GM12892 (cell line): ENCODE measurements at places on chromosomes 13 and 19.
A peak's percentile ranks its signal among the peaks of the same experiment; 100 is the strongest.

DNA sequence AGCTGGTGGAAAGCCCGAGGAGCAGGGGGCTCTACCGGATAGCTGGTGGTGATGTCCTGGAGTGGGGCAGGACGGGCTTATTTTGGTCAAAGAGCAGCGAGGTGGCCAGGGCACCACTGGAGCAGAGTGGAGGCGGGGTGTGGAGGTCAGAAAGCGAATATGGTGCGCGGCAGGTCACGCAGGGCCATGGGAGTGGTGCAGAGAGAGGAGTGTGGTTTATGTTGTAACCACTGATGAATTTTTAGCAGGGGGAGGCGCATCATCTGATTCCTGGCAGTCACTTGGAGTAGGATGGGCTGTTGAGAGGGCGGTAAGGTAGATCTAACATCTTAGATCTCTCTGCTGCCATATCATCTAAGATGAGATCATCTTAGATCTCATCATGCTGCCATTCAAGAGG, 1.4 kb upstream of the ZNF414 start:
- no peak for DNase-seq

DNA sequence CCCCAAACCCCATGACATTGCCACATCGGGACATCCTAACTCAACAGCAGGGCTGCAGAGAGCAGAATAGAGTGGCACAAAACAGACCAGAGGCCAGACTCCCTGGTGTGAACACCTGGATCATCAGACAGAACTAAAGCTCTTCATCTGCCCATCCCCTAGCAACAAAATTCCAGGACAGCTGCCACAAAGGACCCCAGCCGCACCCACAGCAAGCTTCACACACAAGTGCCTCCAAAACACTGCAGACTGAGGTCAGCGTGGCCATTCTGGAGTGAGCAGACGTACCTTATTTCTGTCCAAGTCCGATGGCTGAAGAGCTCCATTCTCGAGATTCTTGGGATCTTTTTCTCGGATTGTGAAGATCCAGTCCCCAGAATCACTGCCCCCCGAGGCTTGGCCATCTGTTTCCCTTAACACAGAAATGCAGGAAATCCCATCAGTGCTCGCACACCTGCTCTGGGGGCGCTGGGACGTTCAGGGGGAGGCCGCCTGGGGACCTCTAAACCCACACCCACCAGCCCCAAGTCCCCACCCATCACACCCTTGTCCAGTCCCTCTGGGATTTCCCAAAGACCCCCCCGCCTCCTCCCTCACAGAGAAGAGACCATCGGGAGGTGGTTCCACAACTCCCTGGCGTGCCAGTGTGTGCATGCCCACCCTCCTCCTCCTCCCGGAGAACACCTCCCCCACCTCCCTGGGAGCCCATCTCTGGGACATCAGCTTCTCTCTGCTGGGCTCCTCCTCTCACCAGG, 115.2 kb downstream of the STK24 start:
- no peak for DNase-seq

- no peak for DNase-seq
Measured at GRCh38 chr13:35724446-35724845, 248.0 kb upstream of the MAB21L1 start.

DNA sequence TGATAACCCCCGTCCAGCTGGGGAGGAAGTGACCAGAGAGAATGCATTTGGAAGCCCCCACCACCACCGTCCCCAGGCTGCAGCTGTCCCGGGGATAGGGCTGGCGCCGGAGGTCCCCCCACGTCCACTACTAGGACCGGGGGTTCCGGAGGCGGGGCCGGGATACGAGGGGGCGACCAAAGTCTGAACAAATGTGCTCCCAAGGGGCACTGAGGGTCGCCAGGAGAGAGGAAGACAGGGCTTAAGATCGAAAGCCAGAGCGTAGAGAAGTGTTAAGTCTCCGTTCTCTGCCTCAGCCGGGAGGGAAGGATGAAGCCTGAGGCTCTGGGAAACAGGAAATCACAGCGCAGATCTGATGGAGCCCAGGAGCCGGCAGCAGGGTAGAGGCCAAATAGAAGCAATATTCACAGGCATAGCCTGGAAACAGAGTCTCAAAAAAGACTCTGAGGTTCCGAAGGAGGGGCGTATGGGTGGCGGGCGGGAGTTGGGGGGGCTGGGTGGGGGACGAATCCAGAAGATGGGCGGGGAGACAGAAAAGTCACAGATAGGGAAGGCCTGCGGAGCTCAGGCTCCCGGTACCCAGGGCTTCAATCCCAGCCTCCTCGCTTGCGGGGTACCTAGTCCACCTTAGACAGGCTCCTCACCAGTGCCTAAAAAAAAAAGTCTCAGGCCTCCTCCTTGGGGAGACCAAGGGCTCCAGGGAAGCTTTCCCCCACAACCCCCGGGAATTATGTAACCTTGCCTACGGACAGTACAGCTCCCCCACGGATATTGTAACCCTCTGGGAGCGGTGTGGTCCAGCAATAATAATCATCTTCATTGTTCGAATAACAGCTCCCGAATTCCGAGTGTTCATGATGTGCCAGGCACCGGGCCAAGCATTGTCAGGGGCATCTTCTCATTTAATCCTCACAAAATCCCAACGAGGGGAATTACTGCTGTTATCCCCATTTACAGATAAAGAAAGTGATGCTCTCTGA, 1.1 kb upstream of the ERF start:
- no peak for DNase-seq

DNA sequence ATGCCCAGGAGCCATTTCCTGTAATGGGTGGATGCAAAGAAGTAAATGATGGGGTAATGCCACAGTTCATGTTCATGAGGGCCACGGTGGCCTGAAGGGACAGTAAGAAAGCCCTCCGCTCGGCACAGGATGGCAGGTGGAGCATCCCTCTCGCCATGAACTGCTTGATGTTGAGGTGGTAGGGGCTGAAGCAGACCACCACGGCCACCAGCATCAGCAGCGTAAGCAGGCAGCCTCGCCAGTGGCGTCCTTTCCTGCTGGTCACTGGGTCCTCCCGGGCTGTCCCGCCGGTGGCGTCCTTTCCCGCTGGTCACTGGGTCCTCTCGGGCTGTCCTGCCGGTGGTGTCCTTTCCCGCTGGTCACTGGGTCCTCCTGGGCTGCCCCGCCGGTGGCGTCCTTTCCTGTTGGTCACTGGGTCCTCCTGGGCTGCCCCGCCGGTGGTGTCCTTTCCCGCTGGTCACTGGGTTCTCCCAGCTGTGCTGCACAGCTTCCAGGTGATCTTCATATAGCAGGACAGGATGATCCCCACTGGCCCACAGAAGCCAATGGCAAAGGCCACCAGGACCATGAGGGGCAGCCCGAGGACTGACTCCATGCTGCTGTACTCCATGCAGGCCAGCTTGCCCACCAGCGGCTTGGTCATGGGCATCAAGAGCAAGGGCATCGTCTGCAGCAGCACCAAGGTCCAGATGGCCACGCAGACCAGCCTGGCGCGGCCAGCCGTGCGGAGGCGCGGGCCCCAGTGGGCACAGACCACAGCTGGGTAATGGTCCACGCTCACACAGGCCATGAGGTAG, 93.2 kb upstream of the TM9SF2 start:
- no peak for DNase-seq

DNA sequence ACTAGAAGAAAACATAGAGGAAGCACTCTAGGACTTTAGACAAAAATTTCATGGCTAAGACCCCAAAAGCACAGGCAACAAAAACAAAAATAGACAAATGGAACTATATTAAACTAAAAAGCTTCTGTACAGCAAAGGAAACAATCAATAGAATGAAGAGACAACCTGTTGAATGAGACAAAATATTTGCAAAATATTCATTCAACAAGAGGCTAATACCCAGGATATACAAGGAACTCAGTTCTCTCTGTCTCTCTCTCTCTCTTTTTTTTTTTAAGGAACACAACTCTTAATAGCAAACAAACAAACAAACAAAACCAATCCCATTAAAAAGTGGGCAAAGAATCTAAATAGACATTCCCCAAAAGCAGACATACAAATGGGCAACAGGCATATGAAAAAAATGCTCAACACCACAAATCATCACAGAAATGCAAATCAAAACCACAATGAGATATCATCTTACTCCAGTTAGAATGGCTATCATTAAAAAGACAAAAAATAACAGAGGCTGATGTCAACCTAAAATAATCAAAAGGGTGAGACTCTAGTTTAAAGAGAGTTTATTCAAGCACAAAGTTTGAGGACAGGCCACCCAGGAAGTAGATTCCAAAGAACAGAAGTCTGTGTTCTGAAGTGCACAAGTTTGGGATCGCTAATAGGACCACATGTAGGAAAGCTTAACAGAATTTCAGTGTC, 27.1 kb upstream of the SLC7A9 start:
- DNase-seq = no peak

- no peak for DNase-seq
Measured at GRCh38 chr13:99124794-99125316, 75.8 kb upstream of the UBAC2 start.

- DNase-seq = peak; percentile 97
Measured at GRCh38 chr19:10095948-10096614, 6.4 kb downstream of the ANGPTL6 start.

- DNase-seq = no peak
Measured at GRCh38 chr19:52600639-52601024, 30.5 kb downstream of the ZNF701 start.

DNA sequence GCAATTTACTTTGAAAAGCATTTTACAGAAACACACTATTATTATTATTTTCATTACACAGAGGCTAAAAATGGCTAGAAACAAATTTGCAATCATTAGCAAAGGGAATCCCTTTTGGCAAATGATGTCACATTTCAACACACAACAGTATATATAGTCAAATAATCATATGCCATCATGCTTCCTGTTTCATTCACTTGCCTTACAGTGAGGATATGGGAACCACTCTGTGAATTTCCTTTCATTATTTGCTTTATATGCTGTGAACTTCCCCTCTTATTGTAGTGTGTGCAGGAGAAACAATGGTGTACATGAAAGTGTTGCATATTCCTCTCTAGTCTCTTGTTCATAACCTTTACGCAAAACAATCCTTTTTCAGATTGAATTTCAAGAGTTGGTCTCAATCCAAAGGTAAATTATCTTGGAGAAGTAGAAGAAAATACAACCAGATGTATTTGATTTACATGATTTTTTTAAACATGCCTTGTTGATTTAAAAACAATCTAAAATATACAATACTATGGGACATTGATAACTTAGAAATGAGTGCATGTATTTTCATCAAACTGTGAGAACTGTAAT, 657.3 kb downstream of the EFNB2 start:
- DNase-seq = no peak

DNA sequence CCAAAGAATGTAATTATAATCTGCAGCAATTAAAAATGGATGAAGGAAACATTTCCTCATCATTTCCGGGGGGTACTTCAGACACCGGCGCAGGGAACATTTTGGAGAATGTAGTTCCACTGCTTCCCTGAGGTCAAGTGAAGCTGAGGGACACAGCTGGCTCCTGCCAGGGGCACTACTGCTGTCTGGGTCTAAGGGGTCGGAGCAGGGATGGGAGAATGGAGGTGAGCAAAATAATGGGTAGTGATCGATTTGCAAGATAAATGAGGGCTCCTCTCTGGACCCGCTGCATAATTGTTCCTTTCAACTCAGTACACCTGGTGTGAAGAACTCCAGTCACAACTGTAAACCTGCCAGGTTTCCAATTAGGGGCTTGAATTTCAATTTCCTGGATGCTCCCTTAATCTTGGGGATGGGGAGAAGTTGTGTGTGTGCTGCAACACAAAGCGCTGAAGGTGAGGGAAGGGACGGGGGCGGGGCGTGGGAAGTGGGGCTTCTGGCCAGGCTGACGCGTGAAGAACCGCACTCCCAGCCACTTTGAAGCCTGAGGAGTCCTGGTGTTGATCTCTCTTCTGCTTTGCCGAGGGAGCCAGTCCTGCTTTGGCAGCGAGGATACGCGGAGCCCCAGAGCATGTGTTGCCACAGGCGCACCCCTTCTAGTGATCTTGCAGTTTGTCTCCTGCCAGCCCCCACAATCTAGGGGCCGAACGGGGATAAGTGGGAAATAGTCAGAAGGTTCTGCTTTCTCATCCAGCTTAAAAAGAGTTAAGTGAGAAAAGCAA, 57.9 kb upstream of the PCDH8 start:
- no peak for DNase-seq

DNA sequence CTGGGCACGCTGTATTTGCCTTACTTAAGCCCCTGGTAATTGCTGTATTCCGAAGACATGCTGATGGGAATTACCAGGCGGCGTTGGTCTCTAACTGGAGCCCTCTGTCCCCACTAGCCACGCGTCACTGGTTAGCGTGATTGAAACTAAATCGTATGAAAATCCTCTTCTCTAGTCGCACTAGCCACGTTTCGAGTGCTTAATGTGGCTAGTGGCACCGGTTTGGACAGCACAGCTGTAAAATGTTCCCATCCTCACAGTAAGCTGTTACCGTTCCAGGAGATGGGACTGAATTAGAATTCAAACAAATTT, 676 bp downstream of the BRCA2 start:
- peak; percentile 21 for DNase-seq

DNA sequence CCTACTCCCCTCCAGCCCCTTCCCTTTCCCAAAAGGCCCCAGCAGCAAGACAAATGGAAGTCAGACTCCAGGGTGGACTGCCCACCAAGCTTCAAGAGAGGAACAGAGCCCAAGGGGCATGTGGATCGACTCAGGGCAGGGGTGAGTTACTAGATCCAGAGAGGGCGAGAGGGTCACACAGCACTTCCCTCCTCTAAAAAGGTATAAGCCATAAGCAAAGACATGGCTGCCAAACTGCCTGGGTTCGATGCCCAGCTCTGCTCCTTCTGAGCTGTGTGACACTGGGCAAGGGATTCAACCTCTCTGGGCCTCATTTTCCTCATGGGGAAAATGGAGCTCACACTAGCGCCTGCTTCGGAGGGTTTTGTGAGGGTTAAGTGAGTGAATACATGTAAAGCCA, 3.8 kb downstream of the PPP1R14A start:
- no peak for DNase-seq

DNA sequence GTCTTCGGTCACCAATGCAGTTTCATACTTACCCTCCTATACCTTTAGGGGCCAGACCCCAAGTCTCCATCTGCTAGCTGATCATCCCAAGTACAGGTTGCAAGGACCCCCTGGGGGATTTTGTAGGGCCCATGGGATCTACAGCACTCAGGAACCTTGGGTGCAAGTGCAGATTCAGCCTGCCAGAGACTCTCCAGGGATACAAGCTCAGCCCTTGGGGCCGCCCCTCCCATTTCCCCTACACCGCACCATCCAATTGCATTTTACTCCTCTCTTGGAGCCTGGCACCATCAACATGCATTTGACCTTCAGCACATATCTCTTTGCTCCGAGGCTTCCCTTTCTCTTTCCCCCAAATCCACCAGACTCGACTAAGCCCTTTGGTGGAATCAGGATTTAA, 154.7 kb upstream of the ZNF536 start:
- DNase-seq = no peak

DNA sequence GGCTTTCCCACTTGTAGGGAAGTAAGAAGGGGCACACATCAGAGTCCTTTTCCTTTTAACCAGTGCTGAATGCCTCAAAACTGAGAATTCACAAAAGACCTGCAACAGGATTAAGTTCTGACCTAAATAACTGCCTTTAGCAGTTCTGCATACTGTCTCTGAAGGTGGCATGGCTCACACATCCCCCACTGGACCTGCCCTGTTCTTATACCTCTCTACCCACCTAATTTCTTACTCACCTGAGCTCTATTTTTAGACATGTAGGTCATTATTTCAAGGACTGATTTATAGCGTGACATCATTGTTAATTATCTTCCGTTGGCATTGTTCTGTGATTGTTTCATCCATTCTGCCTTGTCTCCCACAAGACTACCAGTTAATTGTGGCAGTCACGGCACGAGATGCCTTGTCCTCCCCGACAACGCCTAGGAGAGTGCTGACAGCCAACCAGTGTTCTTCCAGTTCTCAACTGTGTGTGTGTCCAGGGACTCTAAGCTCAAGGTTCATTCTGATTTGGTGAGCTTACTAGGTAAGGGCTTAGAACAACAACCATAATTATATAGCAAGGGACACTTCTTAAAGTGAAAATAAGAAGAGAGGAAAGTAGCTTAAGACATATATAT, 27.1 kb upstream of the UBL3 start:
- no peak for DNase-seq
